ENCODE measurements at places on chromosomes 2 and 18.

- no peak for DNase-seq
Observed at GRCh38 chr18:1361936-1362335, 457.3 kb downstream of the ADCYAP1 start.

GRCh38 chr2:46937471-46937901, 21.9 kb upstream of the MCFD2 start:
- DNase-seq: no peak

- peak; percentile 15 for DNase-seq
Observed at GRCh38 chr18:69785466-69785865, 162.2 kb downstream of the CD226 start.

- DNase-seq: no peak
Observed at GRCh38 chr2:25482341-25482740, 140.6 kb upstream of the DNMT3A start.

- no peak for DNase-seq
Observed at GRCh38 chr2:205501826-205502225, 180.5 kb upstream of the NRP2 start.

Data from AG08395 (cell line).